ENCODE measurements at places on chromosomes 12 and 14.

DNA sequence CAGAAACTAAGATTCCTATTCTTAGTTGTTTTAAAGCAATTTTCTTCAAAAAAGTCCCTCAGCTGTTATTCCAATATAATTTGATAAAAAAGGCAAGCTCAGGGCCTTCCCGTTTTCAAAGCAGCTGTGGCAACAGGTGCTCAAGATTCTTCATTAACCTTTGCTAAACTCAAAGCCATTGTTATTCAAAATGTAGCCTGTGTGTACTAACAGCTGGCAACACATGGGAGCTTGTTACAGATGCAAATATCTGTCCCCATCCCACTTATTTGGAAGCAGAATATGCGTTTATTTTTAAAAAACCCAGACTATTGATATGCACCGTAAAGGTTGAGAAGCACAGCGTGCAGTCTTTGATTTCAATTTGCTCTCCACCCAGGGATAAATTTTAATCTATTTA, 210.4 kb upstream of the SYT10 start:
- no peak for DNase-seq

DNA sequence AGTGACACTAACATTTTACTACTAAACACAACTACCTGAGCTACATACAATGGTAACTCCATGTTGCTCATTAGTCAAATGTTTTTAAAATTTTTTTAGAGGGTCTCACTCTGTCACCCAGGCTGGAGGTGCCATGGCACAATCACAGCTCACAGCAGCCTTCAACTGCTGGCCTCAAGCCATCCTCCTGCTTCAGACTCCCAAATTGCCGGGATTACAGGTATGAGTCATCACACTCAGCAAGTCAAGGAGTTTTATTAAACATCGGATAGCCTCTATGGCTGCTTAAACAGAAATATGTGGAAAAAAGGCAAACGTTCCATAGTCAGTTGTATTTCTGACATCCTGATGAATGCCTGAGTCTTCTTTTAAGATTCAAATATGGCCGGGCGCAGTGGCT, 11.1 kb upstream of the NPFF start:
- DNase-seq = no peak

GRCh38 chr14:101254805-101255764, 306.2 kb upstream of the DIO3 start:
- DNase-seq = no peak

DNA sequence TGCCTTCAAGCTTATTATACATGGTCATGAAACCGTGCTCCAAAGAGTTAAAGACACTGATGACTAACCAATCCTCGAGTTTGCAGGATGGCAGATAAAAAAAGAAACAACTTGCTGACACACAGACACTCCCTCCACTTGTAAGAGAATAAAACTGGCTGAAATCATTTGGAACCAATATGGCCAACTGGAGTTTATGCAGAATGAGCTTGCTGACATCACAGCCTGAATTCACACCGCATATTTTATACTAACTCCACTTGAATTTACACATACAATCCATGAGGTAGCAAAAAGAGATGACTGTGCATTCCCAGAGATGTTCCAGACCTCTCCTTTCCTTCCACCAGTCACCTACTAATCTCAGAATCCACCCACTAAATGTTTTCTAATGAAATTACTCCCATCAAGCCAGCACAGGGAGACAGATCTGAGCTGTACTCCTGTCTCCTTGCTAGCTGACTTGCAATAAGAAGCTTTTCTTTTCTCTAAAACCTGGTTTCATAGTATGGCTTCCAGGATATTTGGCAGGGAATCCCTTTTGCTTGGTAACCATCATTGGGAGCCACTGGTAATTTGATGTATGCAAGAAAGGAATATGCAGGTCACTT, 15.8 kb upstream of the PTPRR start:
- no peak for DNase-seq

- DNase-seq = no peak
Measured at GRCh38 chr12:132739600-132740312, 21.9 kb downstream of the ANKLE2 start.

GRCh38 chr14:105292826-105293711, 7.7 kb downstream of the BRF1 start:
- DNase-seq = no peak

GRCh38 chr12:40552868-40553267, 139.4 kb upstream of the CNTN1 start:
- no peak for DNase-seq

GRCh38 chr12:32000373-32001005, 41.3 kb downstream of the RESF1 start:
- DNase-seq = no peak

DNA sequence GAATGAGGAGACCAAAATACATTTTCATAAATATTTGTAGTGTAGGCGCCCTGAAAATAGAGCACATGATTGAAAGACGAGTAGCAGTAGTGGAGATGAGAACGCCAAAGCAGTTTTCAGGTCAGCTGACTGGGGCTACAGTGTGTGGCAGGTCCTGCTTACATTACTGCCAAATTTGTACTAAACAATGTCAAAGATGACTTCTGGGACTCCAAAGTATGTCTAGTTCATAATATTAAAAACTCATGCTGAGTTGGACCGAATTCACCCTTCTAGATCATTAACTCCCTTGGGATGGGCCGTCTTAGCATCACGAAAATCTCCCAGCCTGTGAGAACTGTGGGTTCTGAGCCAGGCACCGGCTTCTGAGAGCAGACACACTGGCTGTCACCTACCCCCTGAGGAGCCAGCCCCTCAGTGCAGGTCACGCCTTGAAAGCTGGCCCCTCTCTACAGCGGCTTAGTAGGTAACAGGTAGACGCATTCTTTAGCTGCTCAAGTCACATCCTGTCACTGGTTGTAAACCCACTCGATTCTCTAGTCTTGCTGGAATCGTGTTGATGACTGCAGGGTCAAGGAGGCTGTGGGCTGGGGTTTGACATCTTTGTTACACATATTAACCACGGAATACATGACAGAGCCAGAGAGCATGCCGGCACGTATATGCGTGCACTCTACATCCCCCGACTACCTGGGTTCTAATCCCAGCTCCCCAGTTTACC, 210.4 kb downstream of the ETV6 start:
- DNase-seq = no peak

DNA sequence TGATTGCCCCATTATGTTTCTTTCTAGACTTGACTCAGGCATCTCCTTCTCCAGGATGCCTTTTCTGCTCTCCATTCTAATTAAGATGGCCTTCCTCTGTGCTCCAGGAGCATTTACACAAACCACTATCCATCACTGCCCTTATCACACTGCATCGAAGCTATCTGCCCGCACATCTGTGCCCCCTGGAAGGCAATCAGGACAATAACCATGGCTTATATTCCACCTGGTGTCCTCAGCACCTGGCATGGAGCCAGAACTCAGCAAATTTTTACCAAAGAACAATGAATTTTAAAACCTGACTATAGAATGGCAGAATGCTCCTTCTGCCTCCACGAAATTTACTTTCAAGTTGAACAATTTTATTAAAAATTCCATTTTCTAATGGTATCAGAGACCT, 465.8 kb downstream of the APAF1 start:
- no peak for DNase-seq

DNA sequence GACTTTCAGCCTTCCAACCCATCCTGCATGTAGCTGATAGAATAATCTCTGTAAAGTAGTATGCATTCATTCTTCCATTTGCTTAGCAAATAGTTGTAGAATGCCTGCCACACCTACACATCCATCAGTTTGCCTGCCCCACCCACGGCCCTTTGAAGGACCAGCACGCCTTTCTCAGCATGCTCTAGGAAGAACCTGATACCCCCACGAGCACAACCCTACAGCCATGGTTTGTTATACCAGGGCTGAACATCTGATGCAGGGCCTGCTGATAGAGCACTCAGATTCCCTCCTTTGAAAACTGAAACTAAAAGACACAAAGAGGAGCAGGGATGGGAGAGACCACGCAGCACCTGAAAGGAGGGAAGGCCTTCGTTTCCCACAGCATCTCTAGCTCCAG, 205.1 kb downstream of the ANO2 start:
- DNase-seq = no peak

Measured in 8988T (cell line).